ENCODE measurements at places on chromosomes 4 and X.

DNA sequence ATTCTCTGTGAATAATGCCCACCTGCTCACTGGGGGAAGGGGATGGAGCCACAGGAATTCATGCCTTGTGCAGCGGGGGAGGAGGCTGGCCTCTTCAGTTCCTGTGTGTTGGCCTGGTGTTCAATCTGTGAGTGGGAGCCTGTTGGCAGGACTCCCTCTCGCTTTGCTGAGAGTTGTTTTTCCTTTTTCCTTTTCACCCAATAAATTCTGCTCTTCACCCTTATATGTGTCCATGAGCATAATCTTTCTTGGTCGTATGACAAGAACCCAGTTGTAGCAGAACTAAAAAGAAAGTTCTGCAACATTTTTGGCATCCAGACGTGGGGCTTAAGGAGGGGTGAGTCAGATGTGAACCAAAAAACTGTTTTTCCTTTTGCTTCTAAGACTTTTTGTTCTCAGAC is 235.2 kb upstream of the HDX start:
- no peaks in the 10 kb centered on the region for H3K36me3 ChIP-seq
- H3K4me3 ChIP-seq: no peak overlapping the region
- no peak for DNase-seq
- no peaks in the 10 kb centered on the region for H3K27me3 ChIP-seq
- peaks cover 3% of the 10 kb centered on the region for H3K4me1 ChIP-seq
- no peak overlapping the region for H3K27ac ChIP-seq

- no peak overlapping the region for H3K27ac ChIP-seq
- H3K4me3 ChIP-seq: no peak overlapping the region
- DNase-seq: no peak
Measured at GRCh38 chrX:45557387-45557786, 356.7 kb upstream of the DIPK2B start.

DNA sequence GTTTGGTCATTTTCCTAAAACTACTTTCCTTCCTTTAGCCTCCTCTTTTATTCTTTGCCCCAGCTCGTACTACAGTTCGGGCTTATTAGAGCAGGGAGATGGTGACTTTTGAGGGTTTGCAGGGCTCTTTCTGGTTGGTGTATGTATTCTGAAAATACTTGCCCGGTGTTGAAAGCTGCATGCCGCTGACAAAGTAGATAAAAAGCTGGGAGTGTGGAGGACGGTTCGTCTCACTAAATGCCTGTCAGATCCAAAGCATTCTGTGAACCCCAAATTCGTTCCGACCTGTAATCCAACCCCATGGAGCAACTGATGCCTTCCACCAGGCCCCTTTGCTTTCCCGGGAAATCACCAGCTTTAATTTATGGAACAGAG is 19.2 kb downstream of the TRIM2 start:
- no peak for DNase-seq
- peak overlapping the region; percentile 82 for H3K4me3 ChIP-seq
- H3K27ac ChIP-seq: peak overlapping the region; percentile 33
- no peaks in the 10 kb centered on the region for H3K27me3 ChIP-seq
- H3K36me3 ChIP-seq: no peaks in the 10 kb centered on the region

DNA sequence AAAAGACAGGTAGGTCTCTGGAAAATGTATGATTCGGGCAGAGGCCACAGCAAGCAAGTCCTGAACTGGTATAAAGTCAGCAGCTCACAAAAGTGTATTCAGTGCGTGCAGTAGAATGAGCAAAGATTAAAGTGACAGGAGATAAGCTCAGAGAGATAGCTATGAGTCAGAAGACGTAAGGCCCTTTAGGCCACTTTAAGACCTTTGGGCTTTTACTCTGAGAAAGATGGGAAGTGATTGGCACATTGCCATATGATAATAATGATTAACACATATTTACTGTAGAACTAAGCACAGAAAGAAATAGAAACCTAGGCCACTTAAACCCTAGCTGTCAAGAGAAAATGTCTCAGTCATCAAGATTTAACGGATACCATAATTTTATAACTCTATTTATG is 51.7 kb downstream of the TBCK start:
- no peaks in the 10 kb centered on the region for H3K36me3 ChIP-seq
- no peak overlapping the region for H3K27ac ChIP-seq

GRCh38 chr4:2250357-2251072 is 8.6 kb upstream of the HAUS3 start:
- no peak for DNase-seq
- peaks cover 6% of the 10 kb centered on the region for H3K4me1 ChIP-seq
- no peak overlapping the region for H3K4me3 ChIP-seq
- peaks cover 24% of the 10 kb centered on the region for H3K36me3 ChIP-seq

GRCh38 chrX:108331126-108331909 is 106.9 kb downstream of the COL4A6 start:
- no peak overlapping the region for H3K27ac ChIP-seq
- no peaks in the 10 kb centered on the region for H3K4me1 ChIP-seq
- DNase-seq: no peak

DNA sequence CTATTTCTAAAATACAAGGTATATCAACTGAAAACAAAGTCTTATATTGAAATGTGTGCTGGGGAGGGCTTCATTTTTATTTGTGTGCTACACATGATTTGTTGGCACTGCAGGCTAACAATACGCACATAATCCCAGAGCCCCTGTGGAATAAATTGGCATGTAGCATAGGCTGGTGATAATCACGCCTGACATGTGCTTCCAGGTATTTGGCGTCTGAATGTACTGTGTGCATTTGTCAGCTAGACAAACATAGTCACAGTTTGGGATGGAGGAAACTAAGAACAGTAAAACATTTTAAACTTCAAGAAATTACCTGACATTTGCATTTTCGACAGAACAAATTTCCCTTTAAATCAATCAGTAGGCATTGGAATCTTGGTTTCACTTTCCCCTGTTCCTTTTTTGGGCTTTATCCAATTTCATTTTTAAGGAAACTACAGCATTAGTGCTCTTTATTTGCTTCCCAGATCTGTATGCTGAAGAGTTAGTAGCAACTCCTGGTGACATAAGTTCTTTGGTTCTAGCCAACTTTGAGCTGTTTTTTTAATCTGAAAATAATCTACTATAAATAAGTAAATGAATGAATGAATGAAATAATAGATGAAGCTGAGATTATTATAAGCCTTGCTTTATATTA is 472.3 kb downstream of the PDHA2 start:
- H3K36me3 ChIP-seq: no peaks in the 10 kb centered on the region
- H3K4me3 ChIP-seq: no peak overlapping the region
- no peak for DNase-seq
- no peaks in the 10 kb centered on the region for H3K27me3 ChIP-seq
- no peak overlapping the region for H3K27ac ChIP-seq

- H3K27me3 ChIP-seq: no peaks in the 10 kb centered on the region
- H3K4me3 ChIP-seq: no peak overlapping the region
- peaks cover 5% of the 10 kb centered on the region for H3K36me3 ChIP-seq
- no peaks in the 10 kb centered on the region for H3K4me1 ChIP-seq
- no peak overlapping the region for H3K27ac ChIP-seq
Measured at GRCh38 chrX:13759152-13759718, 24.7 kb downstream of the OFD1 start.

- H3K27ac ChIP-seq: no peak overlapping the region
- DNase-seq: no peak
- no peaks in the 10 kb centered on the region for H3K36me3 ChIP-seq
- peaks cover 24% of the 10 kb centered on the region for H3K4me1 ChIP-seq
- no peaks in the 10 kb centered on the region for H3K27me3 ChIP-seq
Measured at GRCh38 chrX:132059973-132060540, 37.0 kb downstream of the STK26 start.

GRCh38 chr4:158588285-158588684 is 66.6 kb downstream of the RXFP1 start:
- H3K27me3 ChIP-seq: peaks cover 11% of the 10 kb centered on the region
- no peak overlapping the region for H3K4me3 ChIP-seq
- no peak for DNase-seq
- H3K27ac ChIP-seq: no peak overlapping the region
- H3K4me1 ChIP-seq: no peaks in the 10 kb centered on the region

GRCh38 chr4:93828332-93828994 is at the start of gene ATOH1:
TSS of gene ATOH1 (plus strand) at chr4:93828753. CDS start at chr4:93828927, 174 bp downstream.
- H3K27me3 ChIP-seq: peaks cover 81% of the 10 kb centered on the region
- peaks cover 16% of the 10 kb centered on the region for H3K4me1 ChIP-seq
- H3K4me3 ChIP-seq: peak within 1 kb of the TSS; percentile 69
- H3K36me3 ChIP-seq: peaks cover 9% of the 10 kb centered on the region

DNA sequence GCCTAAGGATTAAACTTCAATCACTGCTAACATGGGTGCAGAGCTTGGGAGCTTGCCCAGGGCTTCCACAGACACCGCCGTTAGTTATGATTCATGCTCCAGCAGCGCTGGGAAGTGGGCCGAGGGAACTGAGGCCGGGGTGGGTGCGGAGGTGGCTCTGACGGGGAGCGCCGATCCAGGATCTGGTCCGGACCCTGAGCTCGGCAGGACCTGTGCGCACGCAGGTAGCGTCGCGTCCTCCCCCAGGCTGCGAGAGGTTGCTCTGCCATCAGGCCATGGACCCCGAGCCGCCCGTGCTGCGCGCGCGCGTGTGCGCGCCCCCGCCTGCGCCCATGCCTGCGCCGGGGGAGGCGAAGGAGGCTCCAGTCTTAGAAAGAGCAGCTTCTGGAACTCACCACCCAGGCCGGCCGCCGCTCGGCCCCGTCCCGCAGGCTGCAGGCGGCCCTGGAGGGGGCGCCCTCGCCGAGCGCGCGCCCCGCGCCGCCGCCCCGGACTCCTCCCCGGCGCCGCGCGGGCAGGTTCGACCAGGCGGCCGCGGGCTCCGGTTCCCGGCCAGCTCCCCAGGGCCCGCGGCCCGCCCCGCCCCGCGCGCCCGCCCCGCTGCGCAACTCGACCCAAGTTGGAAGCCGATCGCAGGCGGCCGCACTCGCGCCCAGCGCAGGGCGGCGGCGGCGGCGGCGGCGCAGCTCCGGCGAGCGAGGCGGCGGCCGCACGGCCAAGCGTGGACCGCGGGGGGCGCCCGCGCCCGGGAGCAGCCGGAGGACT is 732 bp upstream of the ADRA2C start:
- no peak overlapping the region for H3K4me3 ChIP-seq
- H3K36me3 ChIP-seq: no peaks in the 10 kb centered on the region
- H3K27me3 ChIP-seq: peaks cover 13% of the 10 kb centered on the region
- H3K4me1 ChIP-seq: peaks cover 9% of the 10 kb centered on the region

DNA sequence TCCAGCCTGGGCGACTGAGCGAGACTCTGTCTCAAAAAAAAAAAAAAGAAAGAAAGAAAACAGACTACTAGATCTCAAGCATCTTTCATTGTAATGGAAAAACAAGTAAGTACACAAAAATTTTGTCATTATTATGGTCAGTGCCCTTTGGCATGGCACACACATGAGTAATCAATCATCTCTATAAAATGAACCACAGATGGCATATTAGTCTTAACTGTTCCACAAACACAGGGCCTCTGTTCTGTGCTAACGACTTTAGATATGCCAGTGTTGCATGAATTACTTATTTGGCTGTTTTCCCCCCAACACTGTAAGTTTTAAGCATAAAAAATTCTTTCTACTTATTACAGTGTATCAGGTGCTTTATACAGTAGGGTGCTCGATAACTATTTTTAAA is 90.4 kb downstream of the COX7B2 start:
- H3K4me1 ChIP-seq: no peaks in the 10 kb centered on the region
- peaks cover under 1% of the 10 kb centered on the region for H3K27me3 ChIP-seq
- no peaks in the 10 kb centered on the region for H3K36me3 ChIP-seq

- DNase-seq: peak; percentile 61
- peak overlapping the region; percentile 14 for H3K27ac ChIP-seq
- no peaks in the 10 kb centered on the region for H3K36me3 ChIP-seq
- H3K27me3 ChIP-seq: peaks cover 7% of the 10 kb centered on the region
Measured at GRCh38 chr4:38860788-38861424, 4.3 kb upstream of the TLR6 start.

GRCh38 chr4:25346913-25347312 is 30.1 kb upstream of the ANAPC4 start:
- no peak for DNase-seq
- no peak overlapping the region for H3K4me3 ChIP-seq
- H3K4me1 ChIP-seq: no peaks in the 10 kb centered on the region
- H3K27ac ChIP-seq: no peak overlapping the region

- no peak for DNase-seq
- H3K36me3 ChIP-seq: no peaks in the 10 kb centered on the region
- H3K27me3 ChIP-seq: no peaks in the 10 kb centered on the region
- no peaks in the 10 kb centered on the region for H3K4me1 ChIP-seq
Measured at GRCh38 chrX:108642273-108642628, 94.1 kb downstream of the IRS4 start.

DNA sequence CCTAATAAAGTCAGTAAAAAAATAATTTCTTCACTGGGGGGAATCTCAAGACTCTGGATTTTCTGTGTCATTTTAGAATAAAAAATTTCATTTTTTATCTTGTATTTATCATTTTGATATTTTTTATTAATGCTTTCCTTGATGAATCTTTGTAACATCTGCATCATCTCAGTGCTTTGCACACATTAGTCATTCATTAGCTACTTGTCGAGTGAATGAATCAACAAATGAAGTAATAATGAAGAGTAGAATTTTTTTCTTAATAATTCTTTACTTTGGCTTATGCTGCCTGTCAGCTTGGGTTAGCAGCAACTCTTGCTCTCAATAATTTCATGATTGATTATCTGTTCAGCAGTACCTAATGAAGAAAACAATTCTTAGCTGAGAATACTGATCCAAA is 530.8 kb downstream of the GRXCR1 start:
- H3K27me3 ChIP-seq: no peaks in the 10 kb centered on the region
- H3K36me3 ChIP-seq: no peaks in the 10 kb centered on the region
- H3K4me1 ChIP-seq: no peaks in the 10 kb centered on the region
- no peak overlapping the region for H3K27ac ChIP-seq
- no peak overlapping the region for H3K4me3 ChIP-seq

DNA sequence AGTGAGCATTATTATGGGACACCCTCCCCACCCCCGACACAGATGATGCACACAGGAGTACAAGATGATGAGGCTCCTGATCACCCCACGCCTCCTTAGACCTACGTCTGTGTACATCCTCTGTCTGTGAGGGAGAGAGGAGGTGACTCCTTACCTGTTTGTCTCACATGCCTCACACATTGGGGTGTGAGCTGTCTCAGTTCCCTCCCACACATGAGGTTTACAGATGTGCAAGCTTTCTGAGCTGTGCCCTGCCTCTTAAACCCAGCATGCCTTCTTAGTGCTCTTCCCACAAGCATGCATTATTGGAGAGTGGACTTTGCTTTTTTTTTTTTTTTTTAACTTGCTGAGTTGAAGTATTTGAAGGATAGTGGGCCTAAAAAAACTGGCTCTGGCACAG is 76.7 kb downstream of the CLCN5 start:
- H3K4me1 ChIP-seq: peaks cover 8% of the 10 kb centered on the region
- no peak overlapping the region for H3K27ac ChIP-seq
- no peak overlapping the region for H3K4me3 ChIP-seq
- no peaks in the 10 kb centered on the region for H3K27me3 ChIP-seq

All from naive thymus-derived CD8-positive, alpha-beta T cell (primary cell).